ENCODE measurements at places on chromosomes 16 and 17.
A peak's percentile ranks its signal among the peaks of the same experiment; 100 is the strongest.

GRCh38 chr16:11099672-11100205, 155.4 kb downstream of the CLEC16A start:
- no peaks in the 10 kb centered on the region for H3K27me3 ChIP-seq
- no peak overlapping the region for H3K4me3 ChIP-seq
- H3K27ac ChIP-seq, result peak overlapping the region; percentile 24
- peaks cover 48% of the 10 kb centered on the region for H3K4me1 ChIP-seq
- no peak for DNase-seq
- H3K36me3 ChIP-seq, result peaks cover 13% of the 10 kb centered on the region

GRCh38 chr17:16971458-16972338, at the start of gene TNFRSF13B:
TSS of gene TNFRSF13B (minus strand) at chr17:16972118. CDS start at chr17:16972075, 43 bp downstream.
- no peak within 1 kb of the TSS for H3K4me3 ChIP-seq
- H3K4me1 ChIP-seq, result no peaks in the 10 kb centered on the region
- H3K27me3 ChIP-seq, result no peaks in the 10 kb centered on the region
- H3K36me3 ChIP-seq, result no peaks in the 10 kb centered on the region

GRCh38 chr16:50496990-50497389, 51.2 kb upstream of the NKD1 start:
- no peaks in the 10 kb centered on the region for H3K36me3 ChIP-seq
- H3K27me3 ChIP-seq, result no peaks in the 10 kb centered on the region
- H3K27ac ChIP-seq, result no peak overlapping the region

DNA sequence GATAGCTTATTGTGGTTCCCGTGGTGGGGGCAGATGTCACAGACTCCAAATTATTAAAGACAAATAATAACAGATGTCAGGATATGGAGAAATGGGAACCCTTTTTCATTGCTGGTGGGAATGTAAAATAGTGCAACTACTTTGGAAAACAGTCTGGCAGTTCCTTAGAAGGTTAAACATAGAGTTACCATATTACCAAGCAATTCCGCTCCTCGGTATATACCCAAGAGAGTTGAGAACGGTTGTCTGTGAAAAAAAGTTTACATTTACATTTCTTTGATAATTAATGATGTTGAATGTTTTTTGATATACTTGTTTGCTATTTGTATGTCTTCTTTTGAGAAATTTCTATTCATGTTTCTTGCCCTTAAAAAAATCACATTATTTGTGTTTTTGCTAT, 41.2 kb downstream of the OR1D5 start:
- H3K4me1 ChIP-seq, result no peaks in the 10 kb centered on the region
- DNase-seq, result no peak
- H3K4me3 ChIP-seq, result no peak overlapping the region
- no peak overlapping the region for H3K27ac ChIP-seq

Data from lower lobe of right lung (tissue), 2 donors.